RCC 7860 (cell line): ENCODE measurements at places on chromosomes 7 and 10.

DNA sequence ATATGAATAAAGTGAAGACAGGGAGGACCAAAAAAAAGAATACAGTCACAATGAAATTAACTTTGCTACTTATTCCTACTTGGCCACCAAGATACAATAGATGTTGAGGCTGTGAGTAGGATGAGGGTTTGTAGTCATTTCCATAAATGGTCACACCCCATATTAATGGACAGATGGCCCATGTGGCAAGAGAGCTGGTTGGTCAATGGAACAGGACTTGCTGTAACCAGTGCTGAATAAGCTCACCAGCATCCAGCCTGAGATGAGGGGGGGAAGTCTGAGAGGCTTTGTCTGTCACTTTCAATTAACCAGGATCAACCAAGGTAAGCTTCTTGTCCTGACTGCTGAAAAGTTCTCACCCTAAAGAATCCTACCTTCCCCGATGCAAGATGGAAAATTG, 130.4 kb upstream of the KCNMA1 start:
- no peak for DNase-seq

DNA sequence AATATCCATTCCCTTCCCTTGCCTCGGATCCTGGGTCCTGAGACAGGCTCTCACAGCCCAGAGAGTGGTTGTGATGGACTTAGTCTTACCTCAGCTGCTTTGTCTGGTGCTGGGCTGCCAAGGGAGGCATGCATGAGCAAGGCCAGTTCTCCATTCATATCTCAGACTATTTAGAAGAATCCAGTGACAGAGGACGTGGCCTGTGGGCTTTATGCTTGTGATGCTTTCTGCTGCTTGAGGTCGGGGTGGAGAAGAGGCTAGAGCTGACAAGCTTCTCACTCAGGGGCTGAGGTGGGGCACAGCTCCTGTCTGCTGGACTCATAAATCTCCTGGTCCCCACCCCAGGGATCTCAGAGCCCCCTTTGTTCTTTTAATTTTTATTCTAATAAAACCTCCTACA, 66.8 kb downstream of the DNAJC12 start:
- no peak for DNase-seq

- DNase-seq: no peak
Observed at GRCh38 chr7:8209353-8209752, 52.6 kb downstream of the ICA1 start.

GRCh38 chr7:568031-568951, 48.6 kb upstream of the PDGFA start:
- no peak for DNase-seq

- DNase-seq: peak; percentile 95
Observed at GRCh38 chr7:116528008-116528789, 3.4 kb downstream of the CAV1 start.

DNA sequence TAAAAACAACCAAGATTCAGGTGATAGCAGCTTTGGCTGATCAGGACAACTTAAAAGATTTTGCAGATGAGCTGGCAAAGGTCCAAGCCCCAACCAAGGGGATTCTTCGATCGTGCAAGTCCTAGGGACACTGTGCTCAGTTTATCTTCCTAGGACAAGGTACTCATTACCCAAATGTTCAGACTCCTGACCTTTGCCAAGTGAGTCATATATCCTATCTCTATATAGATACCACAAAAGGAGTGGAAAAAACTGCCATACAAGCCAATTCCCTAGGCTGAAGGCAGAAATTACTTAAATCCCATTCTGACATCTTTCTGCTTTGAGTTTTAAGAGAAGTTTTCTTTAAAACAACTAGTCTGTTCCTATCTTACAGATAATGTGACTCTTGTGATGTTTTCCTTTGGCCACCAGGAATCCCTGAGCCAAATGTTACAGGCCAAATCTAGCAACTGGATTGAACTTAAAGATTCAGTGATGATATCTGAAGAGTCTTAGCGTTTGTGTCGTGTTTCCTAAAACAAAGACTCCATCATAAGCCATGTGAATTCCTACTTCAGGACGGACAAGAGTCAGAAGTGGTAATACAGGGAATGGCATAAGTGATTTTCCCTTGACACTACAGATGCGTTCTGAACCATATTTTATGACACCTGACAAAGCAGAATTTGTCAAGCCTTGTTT, 142.6 kb upstream of the ASAH2 start:
- DNase-seq: peak; percentile 79

DNA sequence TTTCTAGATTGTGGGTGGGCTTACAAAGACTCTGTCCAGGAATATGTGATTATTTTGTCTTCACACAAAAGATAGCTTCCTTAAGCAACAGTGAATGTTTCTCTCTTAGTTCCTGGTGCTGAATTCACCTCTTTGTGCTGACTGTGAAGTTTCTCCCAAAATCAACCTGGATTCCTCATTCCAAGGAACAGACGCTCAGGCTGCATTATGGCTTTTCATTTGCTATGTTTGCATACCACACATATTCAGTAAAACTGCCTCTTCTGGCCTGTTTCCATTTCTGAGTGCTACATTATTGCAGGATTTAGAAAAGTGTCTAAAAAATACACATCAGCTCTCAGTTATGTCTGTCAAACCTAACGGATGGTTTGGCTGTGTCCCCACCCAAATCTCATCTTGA, 21.5 kb downstream of the MACROH2A2 start:
- no peak for DNase-seq

GRCh38 chr10:63388421-63389031, 77.3 kb downstream of the JMJD1C start:
- DNase-seq: peak; percentile 23

DNA sequence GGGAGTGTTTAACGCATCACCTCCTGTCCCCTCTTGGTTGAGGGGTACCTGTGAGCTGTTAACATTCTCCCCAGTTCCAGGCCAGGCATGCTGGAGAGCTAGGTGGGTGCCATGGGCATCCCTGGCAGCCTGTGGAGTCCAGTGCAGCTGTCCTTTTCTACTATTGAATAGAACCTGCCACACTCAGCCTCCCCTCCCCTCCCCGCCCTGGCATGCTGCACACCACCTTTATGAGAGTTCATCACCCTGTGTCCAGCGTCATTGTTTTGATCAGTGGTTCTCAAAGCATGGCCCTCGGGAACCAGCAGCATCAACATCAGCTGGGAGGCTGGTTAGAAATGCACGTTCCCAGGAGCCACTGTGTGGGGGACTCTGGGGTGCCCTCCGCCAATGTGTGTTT, 157.3 kb upstream of the PRR15 start:
- DNase-seq: no peak

- no peak for DNase-seq
Observed at GRCh38 chr7:135756191-135756590, 7.6 kb upstream of the FAM180A start.

GRCh38 chr10:71231206-71231605, 18.8 kb downstream of the UNC5B start:
- DNase-seq: no peak

DNA sequence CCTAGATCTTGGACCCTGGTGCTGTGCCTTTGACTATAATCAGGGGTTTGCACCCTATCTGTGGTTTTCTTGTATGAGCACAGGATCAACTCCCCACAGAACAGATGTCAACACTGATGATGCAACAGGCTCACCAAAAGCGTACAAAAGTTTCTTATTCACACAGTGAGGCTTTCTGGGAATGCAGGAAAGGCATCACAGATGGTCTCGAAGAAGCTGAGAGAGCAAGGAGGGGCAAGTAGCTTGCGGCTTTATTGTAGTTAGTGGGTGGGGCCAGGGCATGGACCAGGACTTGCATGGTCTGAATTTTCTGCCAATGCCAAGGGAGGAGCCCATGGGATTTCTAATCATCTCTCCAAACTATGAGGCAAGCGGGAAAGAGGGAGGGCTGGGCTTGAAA, 46.2 kb downstream of the SEC61G start:
- DNase-seq: no peak

- no peak for DNase-seq
Observed at GRCh38 chr7:45888993-45889366, 692 bp downstream of the IGFBP1 start.

GRCh38 chr7:92563345-92563744, 26.8 kb downstream of the FAM133B start:
- no peak for DNase-seq

DNA sequence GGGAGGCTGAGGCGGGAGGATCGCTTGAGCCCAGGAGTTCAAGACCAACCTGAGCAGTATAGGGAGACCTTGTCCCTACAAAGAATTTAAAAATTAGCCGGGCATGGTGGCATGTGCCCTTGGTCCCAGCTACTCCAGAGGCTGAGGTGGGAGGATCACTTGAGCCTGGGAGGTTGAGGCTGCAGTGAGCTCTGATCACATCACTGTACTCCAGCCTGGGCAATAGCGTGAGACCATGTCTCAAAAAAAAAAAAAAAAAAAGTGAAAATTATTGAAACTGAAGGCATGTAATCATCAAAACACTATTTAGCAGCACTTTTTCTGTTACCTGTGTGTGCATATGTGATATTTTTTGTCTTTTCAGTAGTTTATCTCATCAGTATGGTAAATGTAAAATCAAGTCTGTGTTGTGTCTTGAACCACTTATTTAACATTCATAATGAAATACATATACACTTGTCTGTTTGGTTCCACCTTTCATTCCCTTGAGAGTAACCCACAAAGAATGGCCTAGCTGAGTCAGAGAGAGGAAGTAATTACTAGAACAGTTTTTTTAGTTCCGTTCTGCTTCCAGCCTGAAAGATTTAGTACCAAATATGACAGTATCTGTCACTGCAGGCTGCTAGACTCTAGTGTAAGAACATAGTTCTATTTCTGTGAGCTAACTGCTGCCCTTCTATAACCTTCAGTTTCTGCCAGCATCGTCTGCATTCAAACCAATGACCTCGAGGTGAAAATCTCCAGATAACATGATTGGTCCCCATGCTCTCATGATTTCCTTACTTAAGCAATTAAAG, 68.6 kb downstream of the MMRN2 start:
- DNase-seq: peak; percentile 46

- no peak for DNase-seq
Observed at GRCh38 chr7:43463401-43463980, 119.4 kb upstream of the STK17A start.

DNA sequence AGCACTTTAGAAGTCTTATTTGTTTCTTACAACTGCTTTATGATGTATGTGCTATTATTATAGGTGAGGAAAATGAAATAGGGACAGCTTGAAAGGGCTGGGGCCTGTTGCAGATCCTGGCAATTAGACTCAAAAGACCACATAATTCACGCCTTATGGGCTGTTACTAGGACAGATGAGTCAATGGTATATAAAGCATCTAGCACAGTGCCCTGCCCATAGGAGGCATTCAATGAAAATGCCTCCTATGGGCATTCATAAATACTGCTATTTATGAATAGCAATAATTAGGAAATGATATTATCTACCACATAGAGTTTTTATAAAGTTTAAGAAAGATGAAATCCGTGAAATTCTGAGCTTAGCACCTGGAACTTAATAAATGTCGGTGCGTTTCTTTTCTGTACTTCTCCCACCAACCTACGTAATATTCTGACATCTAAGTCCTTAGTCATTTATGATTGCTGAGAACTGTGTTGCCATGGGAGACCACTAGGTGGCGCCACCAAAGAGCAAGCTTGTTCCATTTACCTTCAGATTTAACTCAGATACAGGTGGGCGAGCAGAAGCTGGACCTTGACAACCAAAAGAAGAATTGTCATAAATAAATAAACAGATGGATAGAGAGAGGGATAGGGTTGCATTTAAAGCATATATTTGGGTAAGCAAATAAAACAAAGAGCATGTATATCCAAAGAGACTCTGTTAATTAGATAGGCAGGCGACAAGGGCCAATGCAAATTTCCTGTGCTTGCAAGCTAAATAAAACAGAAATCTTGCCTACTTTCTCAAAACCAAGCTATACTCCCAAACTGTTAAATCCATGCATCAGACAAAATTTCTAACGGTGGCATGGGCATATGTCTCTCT, 699.9 kb downstream of the INHBA start:
- DNase-seq: peak; percentile 31

DNA sequence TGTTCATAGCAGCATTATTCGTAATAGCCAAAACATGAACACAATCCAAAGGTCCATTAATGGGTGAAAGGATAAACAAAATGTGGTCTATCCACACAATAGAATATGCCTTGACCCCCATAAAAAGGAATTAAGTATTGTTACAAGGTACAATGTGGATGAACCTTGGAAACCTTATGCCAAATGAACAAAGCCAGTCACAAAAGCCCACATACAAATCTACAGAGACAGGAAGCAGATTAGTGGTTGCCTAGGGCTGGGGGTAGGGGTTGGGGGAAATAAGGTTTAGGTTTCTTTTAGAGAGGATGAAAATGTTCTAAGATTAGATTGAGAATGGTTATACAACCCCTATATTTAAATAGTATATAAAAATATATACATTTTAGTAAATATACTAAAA, 34.8 kb downstream of the PIP4K2A start:
- DNase-seq: no peak

GRCh38 chr10:123147635-123148413, at the start of gene HMX2:
Gene HMX2 (plus strand): TSS chr10:123148136. CDS start chr10:123148379, 243 bp downstream.
- no peak for DNase-seq

DNA sequence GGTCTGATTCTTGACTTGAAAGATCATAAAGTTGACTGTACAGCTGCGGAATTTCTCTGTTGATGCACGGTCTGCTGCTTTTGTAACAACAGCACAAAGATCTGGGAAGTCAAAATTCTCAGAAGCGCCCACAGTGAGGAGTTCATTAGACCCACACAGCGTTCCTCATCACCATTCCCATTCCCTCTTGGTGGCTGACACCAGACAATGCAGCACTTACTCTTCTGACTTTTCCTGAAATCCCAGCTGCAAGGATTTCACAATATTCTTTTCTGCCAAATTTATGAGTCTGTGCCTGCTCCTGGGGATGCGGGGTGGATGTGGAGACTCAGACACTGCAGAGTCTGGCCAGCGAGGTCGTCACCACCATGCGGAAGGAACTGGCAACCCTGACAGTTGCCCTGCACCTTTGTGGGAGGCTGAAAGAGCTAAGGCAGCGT, 233.9 kb downstream of the FANK1 start:
- DNase-seq: no peak

- DNase-seq: no peak
Observed at GRCh38 chr7:83038787-83039186, 123.9 kb downstream of the PCLO start.

GRCh38 chr10:114635101-114635500, 23.0 kb downstream of the ABLIM1 start:
- DNase-seq: peak; percentile 47

GRCh38 chr10:52664629-52665028, 108.0 kb downstream of the MBL2 start:
- no peak for DNase-seq

- no peak for DNase-seq
Observed at GRCh38 chr7:8092140-8092539, 123.5 kb downstream of the GLCCI1 start.

GRCh38 chr7:118000480-118001202, 127.4 kb upstream of the CTTNBP2 start:
- DNase-seq: no peak
